ENCODE measurements at places on chromosomes 5 and 9.

DNA sequence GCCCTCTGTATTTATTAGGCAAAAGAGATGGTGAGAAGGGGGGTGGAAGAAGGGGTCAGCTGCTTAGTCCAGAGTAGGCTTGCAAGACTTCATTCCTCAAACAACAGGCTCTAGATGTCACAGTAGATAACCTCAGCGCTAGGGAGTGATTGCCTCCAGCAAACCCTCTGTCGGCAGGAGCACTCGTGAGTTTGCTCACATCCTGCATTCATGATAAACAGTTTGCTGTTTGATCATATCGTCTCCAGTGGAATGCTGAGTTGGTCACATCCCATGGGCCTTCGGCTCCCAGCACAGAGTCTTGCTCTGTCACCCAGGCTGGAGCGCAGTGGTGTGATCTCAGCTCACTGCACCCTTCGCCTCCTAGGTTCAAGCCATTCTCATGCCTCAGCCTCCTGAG, 3.6 kb downstream of the TTC23L start:
- no peak overlapping the region for H3K27ac ChIP-seq
- H3K27me3 ChIP-seq, result no peaks in the 10 kb centered on the region
- H3K4me1 ChIP-seq, result peaks cover 3% of the 10 kb centered on the region
- H3K4me3 ChIP-seq, result no peak overlapping the region
- DNase-seq, result no peak
- H3K36me3 ChIP-seq, result no peaks in the 10 kb centered on the region

- no peak for DNase-seq
- no peaks in the 10 kb centered on the region for H3K36me3 ChIP-seq
- no peak overlapping the region for H3K4me3 ChIP-seq
- H3K27me3 ChIP-seq, result no peaks in the 10 kb centered on the region
- no peak overlapping the region for H3K27ac ChIP-seq
- no peaks in the 10 kb centered on the region for H3K4me1 ChIP-seq
Observed at GRCh38 chr9:109830545-109830944, 50.5 kb downstream of the PALM2AKAP2 start.

DNA sequence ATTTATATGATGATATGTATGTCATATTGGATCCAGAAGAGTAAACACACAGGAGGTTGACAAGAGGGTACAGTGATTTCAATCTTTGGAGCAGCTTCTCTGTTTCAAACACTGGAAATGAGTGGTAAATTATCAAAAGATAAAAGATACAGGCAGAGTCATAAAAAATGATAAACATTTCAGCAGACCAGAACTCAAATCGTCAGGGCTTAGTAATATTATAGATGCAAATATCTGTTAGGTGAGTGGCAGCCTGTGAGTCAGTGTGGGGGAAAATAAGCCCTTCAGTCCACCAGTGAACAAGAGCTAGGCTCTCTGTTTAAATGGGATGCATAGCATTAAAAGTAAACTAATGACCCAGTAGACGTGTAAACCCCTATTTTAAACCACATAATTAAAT, 1378.1 kb downstream of the EFNA5 start:
- DNase-seq, result peak; percentile 55
- no peaks in the 10 kb centered on the region for H3K27me3 ChIP-seq
- peak overlapping the region; percentile 46 for H3K27ac ChIP-seq

GRCh38 chr5:1467341-1468246, 22.4 kb upstream of the SLC6A3 start:
- H3K27ac ChIP-seq, result no peak overlapping the region
- no peak overlapping the region for H3K4me3 ChIP-seq
- H3K27me3 ChIP-seq, result no peaks in the 10 kb centered on the region
- H3K4me1 ChIP-seq, result peaks cover 8% of the 10 kb centered on the region
- H3K36me3 ChIP-seq, result peaks cover 4% of the 10 kb centered on the region

DNA sequence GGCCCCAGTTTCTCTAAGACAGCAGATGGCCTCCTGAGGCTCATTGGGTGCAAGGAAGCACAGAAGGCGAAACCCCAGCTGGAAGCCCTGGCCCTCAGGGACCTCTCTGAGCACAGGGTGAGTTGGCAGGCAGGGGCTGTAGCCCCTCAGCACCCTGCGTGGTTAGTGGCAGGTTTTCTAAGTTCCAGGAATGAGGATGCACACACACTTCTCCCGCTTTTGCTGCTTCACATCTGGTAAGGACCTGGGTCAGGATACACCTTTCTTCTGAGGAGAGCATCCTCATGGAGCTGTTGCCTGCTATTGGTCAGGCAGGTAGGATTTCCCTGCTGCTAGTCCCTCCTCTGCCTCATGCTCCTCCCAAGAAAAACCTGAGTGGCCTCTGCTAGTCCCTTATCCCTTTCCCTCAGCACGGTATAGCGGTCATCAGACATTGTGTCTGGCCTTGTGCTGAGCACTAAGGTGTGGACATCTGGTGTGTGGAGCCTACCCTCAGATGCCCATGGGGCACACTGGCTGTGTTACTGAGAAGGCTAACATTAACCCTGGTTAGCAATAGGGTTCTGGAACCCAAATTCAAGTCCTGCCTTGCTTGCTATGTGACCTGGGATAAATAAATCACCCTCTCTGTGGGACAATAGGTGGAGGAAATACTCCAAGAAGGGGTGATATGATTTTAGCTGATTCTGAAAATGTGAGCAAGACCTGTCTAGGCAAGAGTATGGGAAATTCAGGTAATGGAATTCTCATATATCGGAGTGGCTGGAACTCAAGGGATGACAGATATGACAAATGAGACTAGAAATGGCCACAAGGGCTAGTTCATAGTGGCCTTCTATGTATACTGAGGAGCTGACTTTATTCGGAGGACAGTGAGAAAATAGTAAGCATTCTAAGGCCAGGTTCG, 1.6 kb downstream of the SLC22A4 start:
- peaks cover 31% of the 10 kb centered on the region for H3K4me1 ChIP-seq
- no peaks in the 10 kb centered on the region for H3K27me3 ChIP-seq
- DNase-seq, result no peak
- no peaks in the 10 kb centered on the region for H3K36me3 ChIP-seq
- peak overlapping the region; percentile 87 for H3K4me3 ChIP-seq

DNA sequence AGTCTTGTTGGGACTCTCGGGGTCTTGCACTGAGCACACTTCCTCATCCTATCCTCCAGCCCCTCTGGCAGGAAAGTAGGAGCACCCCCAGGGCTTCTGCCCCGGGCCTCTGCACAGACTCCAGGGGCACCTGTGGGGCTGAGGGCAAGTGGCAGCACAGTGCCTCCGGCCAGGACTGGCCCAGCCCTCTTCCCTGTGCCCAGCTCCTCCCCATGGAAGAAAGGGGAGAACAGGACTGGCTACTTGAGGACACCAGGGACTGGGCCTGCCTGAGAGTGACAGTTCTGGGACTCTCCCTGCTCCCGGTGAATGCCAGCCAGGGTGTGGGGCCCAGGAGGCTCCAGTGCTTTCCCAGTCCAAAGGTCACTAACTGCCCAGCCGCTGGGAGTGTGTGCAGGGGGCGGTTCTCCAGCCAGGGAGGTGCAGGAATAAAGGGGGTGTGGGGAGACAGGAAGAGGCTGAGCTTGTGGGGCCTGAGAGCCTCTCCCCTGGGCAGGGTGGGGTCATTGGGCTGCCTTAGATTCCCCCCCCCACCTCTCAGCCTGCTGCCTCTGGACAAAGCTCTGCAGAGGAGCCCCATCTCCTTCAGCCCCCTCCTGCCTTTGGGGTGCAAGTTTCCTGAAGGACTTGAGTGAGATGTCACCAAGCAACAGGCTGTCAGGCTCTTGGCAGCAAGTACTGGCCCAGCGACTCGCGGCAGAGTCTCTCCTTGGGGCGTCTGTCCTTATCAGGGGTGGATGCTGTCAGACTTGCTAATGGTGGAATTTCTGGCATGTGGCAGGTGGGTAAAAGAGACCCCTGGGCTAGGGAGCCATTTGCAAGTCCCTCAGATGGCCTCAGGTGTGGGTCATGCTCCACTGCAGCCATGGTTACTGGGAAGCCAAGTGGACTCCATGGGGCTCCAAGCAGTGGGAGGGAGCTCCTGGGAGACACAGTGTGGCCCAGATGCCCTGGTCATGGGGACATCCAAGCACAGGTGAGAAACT, 19.1 kb upstream of the JADE2 start:
- no peak overlapping the region for H3K27ac ChIP-seq
- H3K27me3 ChIP-seq, result no peaks in the 10 kb centered on the region
- no peaks in the 10 kb centered on the region for H3K36me3 ChIP-seq

DNA sequence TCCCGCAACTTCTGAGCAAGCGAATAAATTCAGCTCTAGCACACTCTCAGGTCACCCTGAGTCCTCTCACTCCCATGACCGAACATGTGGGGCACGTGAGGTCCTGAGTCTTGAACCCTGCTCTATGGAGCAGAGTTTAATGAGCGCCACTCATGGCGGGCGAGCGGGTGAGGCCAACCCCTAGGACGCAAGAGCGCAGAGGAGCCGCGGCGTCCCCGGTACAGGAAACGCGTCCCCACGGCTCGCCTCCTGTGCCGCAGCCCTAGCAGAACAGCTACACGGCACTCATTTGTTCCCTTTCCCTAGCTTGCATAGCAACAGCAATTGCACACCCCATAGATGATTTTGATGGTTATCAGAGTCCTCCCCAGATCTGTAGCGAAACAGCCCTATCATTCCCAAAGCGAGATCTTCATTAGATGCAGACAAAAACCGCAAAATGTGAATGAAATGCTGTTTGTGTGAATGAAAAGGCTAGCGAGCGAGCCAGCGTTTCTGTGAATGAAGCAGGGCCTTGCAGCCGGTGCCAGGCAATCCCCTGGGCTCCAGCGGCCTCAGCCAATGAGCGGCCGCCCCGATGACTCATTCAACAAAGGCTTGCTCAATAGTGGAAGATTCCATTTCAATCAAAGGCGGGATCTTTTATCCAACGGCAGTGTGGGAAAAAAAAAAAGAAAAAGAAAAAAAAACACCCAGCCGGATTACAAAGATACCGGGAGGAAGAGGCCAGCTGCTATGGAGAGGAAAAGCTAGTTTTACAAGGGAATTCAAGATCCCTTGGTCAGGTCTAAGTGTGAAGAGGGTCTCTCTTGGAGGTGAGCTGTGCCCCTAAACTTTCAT, 1.5 kb upstream of the SHC3 start:
- peak; percentile 95 for DNase-seq
- no peaks in the 10 kb centered on the region for H3K36me3 ChIP-seq
- H3K27me3 ChIP-seq, result no peaks in the 10 kb centered on the region
- H3K4me3 ChIP-seq, result peak overlapping the region; percentile 86

DNA sequence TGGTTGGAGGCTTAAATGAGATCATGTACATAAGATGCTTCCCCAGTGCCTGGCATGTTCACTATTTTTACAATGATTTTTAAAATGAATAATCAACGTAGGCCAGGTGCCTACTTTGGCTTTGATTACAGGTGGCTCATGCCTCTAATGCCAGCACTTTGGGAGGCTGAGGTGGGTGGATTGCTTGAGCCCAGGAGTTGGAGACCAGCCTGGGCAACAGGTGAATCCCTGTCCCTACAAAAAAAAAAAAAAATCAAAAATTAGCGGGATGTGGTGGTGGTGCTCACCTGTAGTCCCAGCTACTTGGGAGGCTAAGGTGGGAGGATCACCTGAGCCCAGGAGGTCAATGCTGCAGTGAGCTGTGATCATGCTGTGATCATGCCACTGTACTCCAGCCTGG, 9.2 kb downstream of the PCDH12 start:
- no peak for DNase-seq
- H3K4me3 ChIP-seq, result no peak overlapping the region
- H3K36me3 ChIP-seq, result no peaks in the 10 kb centered on the region
- H3K4me1 ChIP-seq, result no peaks in the 10 kb centered on the region

GRCh38 chr5:58115811-58116210, 344.1 kb downstream of the PLK2 start:
- DNase-seq, result no peak
- H3K27ac ChIP-seq, result no peak overlapping the region
- peaks cover 8% of the 10 kb centered on the region for H3K4me1 ChIP-seq
- H3K36me3 ChIP-seq, result no peaks in the 10 kb centered on the region
- no peak overlapping the region for H3K4me3 ChIP-seq

- H3K27me3 ChIP-seq, result no peaks in the 10 kb centered on the region
- H3K27ac ChIP-seq, result no peak overlapping the region
- no peaks in the 10 kb centered on the region for H3K36me3 ChIP-seq
- H3K4me3 ChIP-seq, result no peak overlapping the region
- no peaks in the 10 kb centered on the region for H3K4me1 ChIP-seq
Observed at GRCh38 chr5:80703747-80704146, 49.0 kb upstream of the DHFR start.

GRCh38 chr9:116589392-116590354, 97.4 kb upstream of the TRIM32 start:
- H3K36me3 ChIP-seq, result no peaks in the 10 kb centered on the region
- H3K27me3 ChIP-seq, result no peaks in the 10 kb centered on the region
- H3K4me3 ChIP-seq, result no peak overlapping the region
- H3K4me1 ChIP-seq, result no peaks in the 10 kb centered on the region

- no peak overlapping the region for H3K4me3 ChIP-seq
- no peak overlapping the region for H3K27ac ChIP-seq
- H3K4me1 ChIP-seq, result no peaks in the 10 kb centered on the region
- no peak for DNase-seq
Observed at GRCh38 chr5:51392689-51393199, 9.5 kb downstream of the ISL1 start.

- H3K36me3 ChIP-seq, result peaks cover 33% of the 10 kb centered on the region
- H3K4me1 ChIP-seq, result peaks cover 40% of the 10 kb centered on the region
- H3K27me3 ChIP-seq, result no peaks in the 10 kb centered on the region
- peak within 1 kb of the TSS; percentile 78 for H3K27ac ChIP-seq
- peak; percentile 79 for DNase-seq
- H3K4me3 ChIP-seq, result peak within 1 kb of the TSS; percentile 97
Observed at GRCh38 chr9:35689542-35690293, at the start of gene TPM2. TSS of gene TPM2 (minus strand) at chr9:35689925. CDS start at chr9:35689817, 108 bp downstream.

- no peaks in the 10 kb centered on the region for H3K36me3 ChIP-seq
- H3K4me3 ChIP-seq, result no peak overlapping the region
- H3K27ac ChIP-seq, result no peak overlapping the region
- DNase-seq, result no peak
- no peaks in the 10 kb centered on the region for H3K27me3 ChIP-seq
Observed at GRCh38 chr5:60312098-60312497, 387.9 kb downstream of the DEPDC1B start.

DNA sequence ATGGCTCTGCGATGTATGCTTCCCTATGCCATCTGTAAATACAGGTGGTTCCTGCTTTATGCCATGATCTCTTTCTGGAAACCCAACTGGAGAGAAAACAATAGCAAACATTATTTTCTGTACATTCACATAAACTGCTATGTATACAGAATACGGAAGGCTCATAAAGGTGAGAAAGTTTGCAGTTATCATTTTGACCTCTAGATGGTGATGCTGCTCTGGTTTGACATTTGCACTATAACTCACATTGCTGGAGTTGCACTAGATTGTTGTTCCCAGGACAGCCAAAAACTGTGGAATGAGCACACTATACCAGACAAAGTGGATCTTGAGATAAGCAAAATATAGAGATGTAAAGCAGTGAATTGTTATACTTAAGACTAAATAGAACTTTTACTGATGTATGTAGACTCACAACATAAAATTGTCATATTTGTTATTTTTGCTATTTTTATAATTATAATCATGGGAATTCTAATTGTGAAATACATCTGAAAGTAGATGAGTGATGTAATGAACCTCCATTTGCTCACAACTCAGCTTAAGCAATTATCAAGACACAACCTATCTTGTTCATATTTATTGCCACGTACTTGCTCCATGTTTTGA, 246.5 kb downstream of the PTPRD start:
- DNase-seq, result peak; percentile 0
- no peaks in the 10 kb centered on the region for H3K27me3 ChIP-seq
- H3K4me3 ChIP-seq, result no peak overlapping the region
- H3K27ac ChIP-seq, result no peak overlapping the region

GRCh38 chr9:114116126-114116747, 17.1 kb upstream of the KIF12 start:
- no peaks in the 10 kb centered on the region for H3K4me1 ChIP-seq
- no peak overlapping the region for H3K27ac ChIP-seq
- no peak for DNase-seq
- H3K36me3 ChIP-seq, result no peaks in the 10 kb centered on the region
- no peak overlapping the region for H3K4me3 ChIP-seq

GRCh38 chr9:3809724-3810123, 283.9 kb upstream of the RFX3 start:
- no peaks in the 10 kb centered on the region for H3K36me3 ChIP-seq
- H3K4me1 ChIP-seq, result no peaks in the 10 kb centered on the region
- H3K27ac ChIP-seq, result no peak overlapping the region
- no peak overlapping the region for H3K4me3 ChIP-seq
- H3K27me3 ChIP-seq, result no peaks in the 10 kb centered on the region
- DNase-seq, result no peak

Measured in astrocyte (in vitro differentiated cells and primary cell).